ENCODE measurements at places on chromosomes 16 and 17. TPM values are rescaled to one million over a fixed set of nuclear protein-coding genes. Genes with fewer than 3 reads are reported as not detected.

KRT37 gene
- total RNA-seq = not detected

ABCA5 gene
- 6.2 TPM for total RNA-seq

C17orf75 gene
- total RNA-seq = 49.7 TPM

LLGL2 gene
- 9.2 TPM for total RNA-seq

CTRB2 gene
- not detected for total RNA-seq

RASL10B gene
- total RNA-seq = 2.3 TPM

CDC42EP4 gene
- 50.9 TPM for total RNA-seq

EARS2 gene
- total RNA-seq = 28.9 TPM

TSEN54 gene
- total RNA-seq = 17.3 TPM

CES5A gene
- total RNA-seq = not detected

CDK3 gene
- 7.7 TPM for total RNA-seq

SUZ12 gene
- 23.6 TPM for total RNA-seq

CMTM1 gene
- 3.2 TPM for total RNA-seq

GPR179 gene
- 0.05 TPM for total RNA-seq

USP43 gene
- total RNA-seq = 7.7 TPM

NOS2 gene
- not detected for total RNA-seq

TVP23A gene
- not detected for total RNA-seq

EPX gene
- not detected for total RNA-seq

CASKIN2 gene
- total RNA-seq = 4.8 TPM

DPEP1 gene
- total RNA-seq = 0.17 TPM

PMM2 gene
- total RNA-seq = 40.1 TPM

GNPTG gene
- 33.0 TPM for total RNA-seq

KIF19 gene
- total RNA-seq = not detected

OR3A2 gene
- total RNA-seq = not detected

CPHXL2 gene
- not detected for total RNA-seq

GAS2L2 gene
- not detected for total RNA-seq

MARVELD3 gene
- not detected for total RNA-seq

TOX3 gene
- not detected for total RNA-seq

IRX6 gene
- not detected for total RNA-seq

TBC1D3B gene
- total RNA-seq = 0.97 TPM

CMTM4 gene
- 64.2 TPM for total RNA-seq

MILR1 gene
- total RNA-seq = 2.4 TPM

EME1 gene
- total RNA-seq = 14.1 TPM

MMP2 gene
- not detected for total RNA-seq

KRT33A gene
- not detected for total RNA-seq

GNG13 gene
- total RNA-seq = not detected

SAMD14 gene
- total RNA-seq = not detected

MMP25 gene
- total RNA-seq = 0.25 TPM

KCNAB3 gene
- 1.9 TPM for total RNA-seq

QRICH2 gene
- 0.23 TPM for total RNA-seq

CCT6B gene
- total RNA-seq = 0.94 TPM

PNMT gene
- total RNA-seq = not detected

KCNJ18 gene
- not detected for total RNA-seq

APOBR gene
- 0.05 TPM for total RNA-seq

ITGAL gene
- not detected for total RNA-seq

SEPTIN12 gene
- not detected for total RNA-seq

CHST5 gene
- total RNA-seq = 0.87 TPM

CNGB1 gene
- total RNA-seq = not detected

CYGB gene
- 2.8 TPM for total RNA-seq

KRTAP4-1 gene
- 0.17 TPM for total RNA-seq

ODAD4 gene
- total RNA-seq = 0.46 TPM

KIFC3 gene
- 301 TPM for total RNA-seq

PRRT2 gene
- total RNA-seq = 0.22 TPM

TMEM238L gene
- not detected for total RNA-seq
